ENCODE measurements at places on chromosomes 4 and X.

GRCh38 chr4:24840826-24841543, 45.6 kb downstream of the SOD3 start:
- DNase-seq: no peak

GRCh38 chr4:138595731-138596460, 353.7 kb upstream of the SLC7A11 start:
- DNase-seq: no peak

- no peak for DNase-seq
Observed at GRCh38 chrX:151983186-151983585, 8.7 kb upstream of the GABRE start.

DNA sequence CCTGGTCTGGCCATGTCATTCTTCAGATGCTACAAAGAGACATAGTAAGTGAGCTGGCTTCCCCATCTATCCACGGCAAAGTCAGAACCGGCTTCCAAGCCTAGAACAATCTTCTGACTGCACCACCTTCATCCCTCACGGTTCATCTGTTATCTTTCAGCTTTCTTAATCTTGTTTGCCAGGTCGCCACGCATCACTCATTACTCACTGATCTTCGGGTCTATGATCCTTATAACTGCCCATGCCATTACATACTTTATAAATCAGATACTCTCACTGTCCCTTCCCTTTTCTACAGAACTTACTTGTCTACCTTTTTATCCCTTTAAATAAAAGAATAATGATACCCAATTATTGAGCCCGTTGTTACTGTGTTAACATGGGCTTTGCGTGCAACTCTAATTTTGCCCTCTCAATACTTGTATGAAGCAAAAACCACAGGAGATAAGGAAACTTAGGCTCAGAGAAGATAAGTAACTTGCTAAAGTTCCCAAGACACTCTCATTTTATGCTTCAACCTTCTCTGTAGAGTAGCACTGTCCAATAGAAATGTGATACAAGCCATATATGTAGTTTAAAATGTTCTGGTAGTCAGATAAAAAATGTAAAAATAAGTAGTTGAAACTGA, 171.7 kb downstream of the AMELX start:
- DNase-seq: no peak

GRCh38 chrX:154526901-154527675, 11.1 kb upstream of the FAM3A start:
- no peak for DNase-seq

DNA sequence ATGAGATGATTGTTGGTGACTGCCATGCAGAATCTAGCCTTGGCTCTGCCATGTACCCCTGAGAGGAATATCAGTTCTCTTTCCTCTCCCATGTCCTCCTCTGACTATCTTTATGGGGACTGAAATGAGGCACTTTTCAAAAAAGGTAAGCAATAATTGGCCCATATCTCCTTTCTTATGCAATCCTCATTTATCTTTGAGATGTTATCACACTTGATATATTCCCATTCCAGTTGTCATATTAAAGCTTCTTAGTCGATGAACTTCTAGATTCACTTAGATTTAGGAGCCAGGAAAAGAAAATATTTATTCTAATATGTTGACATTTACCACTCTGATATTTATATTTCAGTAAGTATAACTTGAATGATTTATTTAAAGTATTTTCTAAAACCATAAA, 55.3 kb upstream of the CXCL8 start:
- DNase-seq: no peak

DNA sequence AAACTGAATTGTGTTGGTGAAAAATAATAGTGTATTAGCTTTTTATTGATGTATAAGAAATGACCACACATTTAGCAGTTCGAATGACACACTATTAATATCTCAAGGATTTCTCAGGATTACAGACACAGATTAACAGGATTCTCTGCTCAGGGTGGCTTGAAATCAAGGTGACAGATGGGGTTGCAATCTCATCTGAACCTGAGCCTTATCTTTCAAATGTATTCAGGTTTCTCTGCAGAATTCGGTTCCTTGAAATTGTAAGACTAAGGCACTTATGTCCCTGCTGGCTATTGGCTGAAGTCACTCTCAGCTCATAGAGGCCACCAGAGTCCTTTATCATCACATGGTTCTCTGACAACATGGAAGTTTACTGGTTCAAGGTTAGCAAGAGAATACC, 1780.1 kb downstream of the ARAP2 start:
- no peak for DNase-seq

GRCh38 chrX:16702700-16703599, 9.5 kb downstream of the CTPS2 start:
- no peak for DNase-seq

GRCh38 chr4:36213977-36214376, 30.3 kb downstream of the ARAP2 start:
- DNase-seq: no peak

GRCh38 chr4:119765951-119766350, 137.3 kb upstream of the PDE5A start:
- DNase-seq: no peak

- DNase-seq: no peak
Observed at GRCh38 chr4:8592366-8593263, at the start of gene CPZ. TSS of gene CPZ (plus strand) at chr4:8592765. CDS start at chr4:8592834, 69 bp downstream.

GRCh38 chr4:132565542-132565941, 583.6 kb upstream of the PCDH10 start:
- no peak for DNase-seq

DNA sequence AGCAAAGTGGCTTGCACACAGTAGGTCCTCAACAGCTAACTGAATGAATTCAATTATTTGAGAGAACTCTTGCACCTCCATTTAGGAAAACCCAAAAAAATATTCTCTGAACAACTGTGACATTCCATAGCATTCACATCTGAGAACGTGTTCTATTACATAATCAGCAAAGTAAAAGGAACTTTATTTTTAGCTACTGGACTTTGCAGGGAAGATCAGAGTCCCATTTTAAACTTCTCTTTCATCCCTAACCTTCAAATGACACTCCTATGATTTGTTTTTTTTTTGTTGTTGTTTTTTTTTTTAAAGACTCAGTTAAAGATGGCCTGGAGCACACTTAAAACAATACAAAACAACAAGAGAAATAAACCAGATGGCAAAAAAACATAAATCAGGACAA, 30.9 kb downstream of the RAI2 start:
- DNase-seq: no peak

DNA sequence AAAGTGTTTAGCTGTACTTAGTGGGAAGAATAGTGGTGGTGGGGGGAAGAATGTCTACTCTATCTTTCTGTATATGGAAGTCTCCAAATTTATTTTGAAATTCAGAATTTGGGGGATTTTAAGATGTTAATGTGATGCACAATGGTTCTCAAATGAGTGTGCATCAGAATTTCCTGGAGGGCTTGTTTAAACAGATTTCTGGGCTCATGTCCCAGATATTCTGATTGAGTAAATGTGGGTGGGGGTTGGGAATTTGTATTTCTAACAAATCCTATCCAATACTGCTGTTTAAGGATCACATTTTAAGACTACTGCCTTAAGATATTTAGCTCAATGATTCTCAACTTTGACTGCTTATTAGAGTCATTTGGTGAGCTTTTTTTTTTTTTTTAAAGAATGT, 15.1 kb upstream of the INTS6L start:
- DNase-seq: no peak
